A172 (cell line): ENCODE measurements at places on chromosomes 7 and 10. TPM values are rescaled to one million over a fixed set of nuclear protein-coding genes. Genes with fewer than 3 reads are reported as not detected.
A peak's percentile ranks its signal among the peaks of the same experiment; 100 is the strongest.

The PRLHR gene
- total RNA-seq = not detected in 2 replicates

DNA sequence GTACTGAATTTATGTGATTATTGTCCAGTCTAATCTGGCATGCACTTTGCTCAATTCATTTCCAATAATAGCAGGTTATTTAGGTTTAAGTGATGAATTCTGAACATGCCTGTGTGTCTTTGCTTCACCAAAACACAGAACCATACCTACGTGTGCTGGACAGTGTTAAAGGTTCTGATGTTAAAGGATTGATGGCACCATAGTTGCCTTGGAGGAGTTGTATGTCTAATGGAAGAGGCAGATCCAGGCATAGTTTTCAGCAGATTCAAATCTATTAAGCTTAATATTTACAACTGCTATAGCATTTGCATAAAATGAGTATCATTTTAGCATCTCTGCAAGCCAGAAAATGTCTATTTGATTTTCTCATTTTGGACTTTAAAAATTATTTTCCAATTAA, 28.0 kb upstream of the UMAD1 start:
- DNase-seq = no peak

The NODAL gene
- total RNA-seq = not detected in 2 replicates

DNA sequence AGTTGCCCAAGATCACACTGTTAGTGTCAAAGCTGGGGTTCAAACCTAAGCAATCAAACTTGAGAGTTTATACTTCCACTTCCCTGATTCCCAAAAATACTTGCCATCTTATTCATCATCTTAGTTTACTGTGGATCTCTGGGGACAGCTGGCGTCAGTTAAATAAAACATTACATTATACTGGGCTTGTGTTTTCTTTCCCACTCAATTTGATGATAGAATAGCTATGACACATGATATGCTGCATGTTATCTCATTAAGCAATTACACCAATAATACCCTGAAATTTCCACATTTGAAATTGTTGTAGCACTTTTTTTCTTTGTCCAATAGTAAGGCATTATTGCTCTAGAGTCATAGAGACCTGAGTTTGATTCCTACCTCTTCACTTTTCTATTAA, 62.9 kb upstream of the MXI1 start:
- no peak for DNase-seq

DNA sequence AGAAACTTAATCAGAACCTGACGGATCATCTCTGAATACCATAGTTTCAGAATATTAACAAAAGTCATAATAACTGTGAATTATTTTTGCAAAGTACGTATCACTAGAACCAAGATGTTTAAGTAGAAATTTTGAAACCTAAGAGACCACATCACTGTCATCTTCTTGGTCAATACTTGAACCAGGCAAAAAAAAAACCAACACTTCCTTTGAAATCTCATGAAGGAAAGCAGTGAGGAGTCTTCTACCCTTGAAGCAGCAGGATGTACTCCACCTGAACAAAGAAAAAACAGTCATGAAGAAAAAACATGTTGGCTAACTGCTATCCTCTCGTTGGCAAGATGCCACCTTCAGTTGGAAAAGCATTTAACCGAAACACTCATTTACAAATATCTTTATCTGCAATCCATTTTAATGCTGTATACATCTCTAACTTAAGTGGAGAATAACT, 82.4 kb downstream of the SRPK2 start:
- DNase-seq = no peak

DNA sequence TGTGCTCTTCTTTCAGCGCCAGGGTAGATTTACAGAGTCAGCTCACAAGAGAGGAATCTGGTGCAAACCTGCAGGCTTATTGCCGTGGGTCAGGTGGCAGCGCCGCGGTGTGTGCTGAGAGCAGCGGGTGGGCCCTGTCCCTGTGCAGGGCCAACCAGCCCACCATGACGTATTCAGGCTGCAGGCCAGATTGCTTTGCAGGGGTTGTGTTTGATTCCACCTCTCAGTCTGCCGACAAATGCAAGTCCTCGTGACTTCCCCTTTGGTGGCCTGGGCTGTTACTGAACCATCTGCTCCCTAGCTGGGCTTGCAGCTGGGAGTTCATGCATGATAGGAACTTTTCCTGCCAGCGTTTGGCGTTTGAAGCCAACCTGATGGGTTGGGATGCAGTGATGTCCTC, 66.7 kb upstream of the LEP start:
- DNase-seq = no peak

DNA sequence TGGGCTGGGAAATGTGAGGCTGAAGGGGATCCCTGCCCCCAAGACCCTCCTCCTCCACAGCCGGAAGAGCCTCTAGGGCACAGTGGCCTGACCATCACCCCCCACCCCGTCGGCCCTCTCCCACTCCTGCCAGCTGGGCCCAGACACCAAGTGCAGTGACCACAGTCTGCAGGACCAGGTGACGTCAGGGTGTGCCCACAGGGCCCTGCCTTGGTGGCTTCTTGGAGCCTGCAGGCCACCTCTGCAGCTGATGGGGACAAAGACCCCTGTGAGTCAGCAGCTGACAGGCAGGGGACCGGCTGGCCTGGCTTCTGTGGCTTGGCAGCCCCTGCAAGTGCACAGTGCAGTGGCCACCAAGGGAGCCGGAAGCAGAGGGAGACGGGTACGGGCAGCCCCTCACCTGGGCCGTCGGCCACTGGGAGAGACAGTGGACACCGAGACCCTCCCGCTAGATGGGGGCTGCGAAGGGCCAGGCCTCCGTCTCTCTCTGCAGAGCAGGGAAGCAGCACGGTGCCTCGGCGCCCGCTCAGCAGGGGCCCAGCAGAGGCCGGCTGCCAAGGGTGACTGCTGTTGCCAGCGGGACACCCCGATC, 274.6 kb downstream of the ELFN1 start:
- no peak for DNase-seq

DNA sequence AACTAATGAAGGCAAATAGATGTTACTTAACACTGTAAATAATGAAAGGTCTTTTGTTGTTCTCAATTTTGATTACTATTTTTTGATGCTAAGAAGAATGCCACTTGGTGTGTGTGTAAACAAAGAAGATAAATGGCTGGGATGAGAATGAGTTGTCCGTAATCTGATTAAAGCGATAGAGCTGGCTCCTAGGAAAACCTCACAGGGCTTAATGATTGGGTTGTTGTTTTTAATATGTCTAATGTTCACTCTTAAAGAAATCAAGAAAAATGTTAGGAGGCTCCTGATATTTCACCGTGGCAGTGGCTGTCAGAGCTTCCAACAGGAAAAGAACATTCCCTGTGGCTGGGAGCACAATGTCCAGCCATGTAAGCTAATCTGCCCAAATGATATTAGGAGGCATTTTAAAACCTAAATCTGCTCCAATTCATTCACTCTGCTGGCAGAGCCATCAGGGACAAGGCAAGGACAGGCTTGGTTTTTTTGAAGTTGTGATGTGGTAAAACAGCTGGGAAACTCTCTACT, 243.9 kb downstream of the SNX10 start:
- DNase-seq = no peak

The PNLIP gene
- total RNA-seq = not detected in 2 replicates

DNA sequence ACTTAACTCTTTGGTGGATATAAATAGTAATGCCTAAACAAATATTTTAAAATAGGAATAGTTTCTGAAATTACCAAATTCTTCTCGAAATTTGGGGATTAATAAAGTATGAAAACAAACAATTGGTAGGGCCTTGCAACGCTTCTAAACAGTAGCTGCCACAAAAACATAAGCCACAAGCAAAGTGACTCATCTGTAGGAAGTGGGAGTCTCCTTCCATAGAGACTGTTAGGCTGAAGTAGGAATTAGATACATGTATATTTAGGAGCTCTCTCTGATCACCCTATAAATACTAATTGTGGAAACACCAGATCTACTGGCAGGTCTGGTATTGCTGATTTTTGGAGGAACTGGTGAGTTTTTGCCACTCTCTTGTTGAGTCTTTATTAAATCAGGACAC, 5.7 kb upstream of the LMOD2 start:
- peak; percentile 38 for DNase-seq

DNA sequence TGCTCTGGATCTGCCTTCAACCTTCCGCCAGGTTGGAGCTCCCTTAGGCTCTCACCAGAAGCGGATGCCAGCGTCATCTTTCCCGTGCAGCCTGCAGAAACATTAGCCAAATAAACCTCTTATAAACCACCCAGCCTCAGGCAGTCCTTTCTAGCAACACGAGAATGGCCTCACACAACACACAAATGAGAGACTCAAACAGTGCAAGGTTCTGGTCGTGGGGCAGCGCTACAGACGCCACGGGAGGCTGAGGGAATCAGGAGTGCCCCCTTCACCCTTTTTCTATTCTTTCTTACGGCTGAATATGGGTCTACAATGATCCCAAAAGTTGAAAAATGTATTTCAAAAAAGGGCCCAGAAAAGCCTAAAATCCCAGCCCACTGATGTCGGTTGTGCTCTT, 96.4 kb downstream of the FOXL3 start:
- DNase-seq = no peak

- no peak for DNase-seq
Measured at GRCh38 chr7:65925040-65925439, 52.2 kb downstream of the VKORC1L1 start.

The FXYD4 gene
- not detected in 2 replicates for total RNA-seq

- DNase-seq = peak; percentile 84
Measured at GRCh38 chr7:1569833-1570632, at the start of gene PSMG3. Gene PSMG3, minus strand, starts transcription at chr7:1570032. Its CDS starts 693 bp downstream, at chr7:1569339.

DNA sequence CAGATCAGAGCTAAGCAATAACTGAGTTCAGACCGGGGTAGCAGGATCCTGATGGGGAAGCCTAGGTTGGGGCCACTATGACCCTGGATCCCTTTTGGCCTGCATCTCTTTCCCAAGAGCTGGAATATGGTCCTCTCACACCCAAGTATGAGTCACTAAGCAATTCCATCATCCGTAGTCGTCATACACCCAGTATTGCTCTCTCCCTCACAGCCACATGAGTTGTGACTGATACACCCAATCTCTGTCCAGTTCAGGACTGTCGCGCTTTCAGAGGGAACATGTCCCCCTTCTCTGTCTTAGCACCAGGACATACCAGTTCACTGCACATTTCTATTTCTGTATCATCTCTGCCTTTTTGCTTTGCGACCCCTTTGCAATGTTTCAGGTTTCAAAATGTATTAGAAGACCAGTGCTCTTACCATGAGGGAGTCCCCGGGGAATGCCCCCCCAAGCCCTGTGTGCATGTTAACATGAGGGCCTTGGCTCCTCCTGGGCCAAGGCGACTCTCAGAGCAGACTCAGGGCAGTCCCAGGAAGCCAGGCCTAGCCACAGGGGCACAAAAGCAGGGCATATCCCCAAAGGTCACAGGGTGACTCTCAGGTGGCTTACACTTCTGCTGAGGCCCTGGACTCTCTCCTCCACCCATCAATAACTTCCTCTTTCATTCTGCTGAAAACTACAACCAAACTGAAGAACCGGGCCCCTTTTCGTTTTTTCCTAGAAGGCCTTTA, 75.3 kb upstream of the SAMD8 start:
- DNase-seq = peak; percentile 38

DNA sequence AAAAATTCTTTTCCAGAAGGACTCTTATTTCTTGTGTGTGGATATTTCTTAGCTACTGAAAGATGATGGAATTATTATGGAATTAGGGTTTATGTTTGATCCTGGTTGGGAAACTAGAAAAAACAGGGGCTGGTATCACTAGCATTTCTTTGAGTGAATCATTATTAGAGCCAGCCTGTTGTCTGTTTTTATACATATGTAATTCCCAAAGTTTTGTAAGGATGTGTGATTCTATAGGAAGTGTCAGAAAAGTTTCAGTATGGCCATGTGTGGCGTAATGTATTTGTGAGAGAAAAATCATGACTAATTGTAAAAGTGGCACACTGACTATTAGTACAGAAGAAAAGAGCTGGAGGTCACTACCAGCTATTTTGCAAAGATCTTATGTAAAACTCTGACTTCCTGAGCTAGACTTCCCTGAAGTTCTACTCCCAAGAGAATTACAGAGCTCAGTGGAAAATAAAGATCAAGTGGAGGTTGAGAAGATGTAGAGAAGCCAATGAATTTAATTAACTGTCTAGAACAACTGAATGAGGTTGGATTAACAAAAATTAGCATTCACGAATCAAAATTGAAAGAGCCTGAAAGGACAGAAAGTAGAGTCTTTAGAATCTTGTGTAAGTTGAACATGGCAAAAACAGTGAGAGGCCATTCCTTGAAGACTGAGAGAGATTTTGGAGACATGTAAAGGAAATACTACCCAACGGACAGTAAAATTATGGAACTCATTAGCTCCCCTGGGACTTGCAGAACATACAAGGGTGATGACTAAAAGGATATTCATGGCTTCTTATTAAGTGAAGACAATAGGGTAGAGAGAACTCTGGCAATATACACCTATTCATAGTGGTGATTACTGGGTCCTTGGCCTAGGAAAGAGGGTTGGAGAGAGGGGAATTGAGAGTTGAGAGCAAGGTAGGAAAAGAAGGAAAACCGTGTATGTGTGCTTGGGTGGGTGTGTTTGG, 12.5 kb downstream of the ZNF365 start:
- no peak for DNase-seq

The PNLIPRP3 gene
- total RNA-seq = 0.22 TPM in 1 of 2 replicates, not detected in the other

DNA sequence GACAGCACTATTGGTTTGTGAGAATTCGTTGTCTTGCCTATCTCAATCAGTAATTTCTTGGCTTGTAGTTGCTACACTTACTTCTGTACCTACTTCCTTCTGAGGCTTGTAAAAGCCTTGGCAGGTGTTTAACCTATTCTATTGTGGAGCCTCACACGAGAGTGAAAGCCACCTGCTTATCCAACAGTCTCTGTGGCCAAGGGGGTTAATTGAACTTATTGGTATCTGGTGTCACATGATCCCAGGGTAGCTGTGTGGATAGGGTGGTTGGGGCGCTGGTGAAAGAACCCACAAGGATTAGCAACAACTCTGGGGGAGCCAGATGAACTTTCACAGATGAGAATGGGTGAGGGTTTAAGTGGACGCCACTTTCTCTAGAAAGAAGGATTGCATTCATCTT, 13.9 kb upstream of the ATP6V0E2 start:
- DNase-seq = no peak

DNA sequence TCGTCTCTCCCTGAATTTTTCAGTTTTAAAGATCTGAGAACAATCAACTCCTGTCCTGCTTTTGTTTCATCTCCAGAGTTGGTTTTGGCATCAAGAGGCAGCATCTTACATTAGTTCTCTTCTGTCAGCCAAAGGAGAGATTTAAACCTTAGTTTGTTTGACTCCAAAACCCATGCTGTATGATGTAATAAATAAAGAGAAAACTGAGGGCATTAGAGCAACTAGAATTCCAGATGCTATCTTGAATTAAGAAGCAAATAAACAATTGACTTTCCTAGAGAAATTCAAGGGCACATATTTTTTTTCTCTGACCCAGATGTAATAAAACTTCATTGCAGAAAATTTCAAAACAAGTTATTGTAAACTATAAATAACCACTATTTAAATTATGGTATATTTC, 54.4 kb downstream of the INHBA start:
- no peak for DNase-seq

GRCh38 chr10:11304906-11305585, 287.4 kb downstream of the CELF2 start:
- no peak for DNase-seq

DNA sequence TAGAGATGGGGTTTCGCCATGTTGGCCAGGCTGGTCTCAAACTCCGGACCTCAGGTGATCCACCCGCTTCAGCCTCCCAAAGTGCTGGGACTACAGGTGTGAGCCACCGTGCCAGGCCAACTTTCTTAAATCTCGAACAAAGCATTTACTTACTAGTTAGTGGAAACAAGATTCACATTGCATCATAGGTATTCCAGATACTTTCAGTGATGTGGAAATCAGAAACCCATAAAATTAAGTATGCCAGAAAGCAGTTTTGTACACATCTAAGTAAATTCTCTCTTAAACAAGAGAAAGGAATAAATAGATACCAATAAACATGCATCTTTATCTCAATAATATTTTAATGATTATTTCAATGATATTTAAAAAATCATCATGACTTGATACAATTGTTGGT, 75.5 kb downstream of the DGKI start:
- no peak for DNase-seq

- DNase-seq = peak; percentile 66
Measured at GRCh38 chr10:33335801-33336581, 1.5 kb upstream of the NRP1 start.
